ENCODE measurements at places on chromosomes 2 and 18.

- DNase-seq: no peak
Observed at GRCh38 chr18:13259701-13260100, 41.1 kb downstream of the LDLRAD4 start.

DNA sequence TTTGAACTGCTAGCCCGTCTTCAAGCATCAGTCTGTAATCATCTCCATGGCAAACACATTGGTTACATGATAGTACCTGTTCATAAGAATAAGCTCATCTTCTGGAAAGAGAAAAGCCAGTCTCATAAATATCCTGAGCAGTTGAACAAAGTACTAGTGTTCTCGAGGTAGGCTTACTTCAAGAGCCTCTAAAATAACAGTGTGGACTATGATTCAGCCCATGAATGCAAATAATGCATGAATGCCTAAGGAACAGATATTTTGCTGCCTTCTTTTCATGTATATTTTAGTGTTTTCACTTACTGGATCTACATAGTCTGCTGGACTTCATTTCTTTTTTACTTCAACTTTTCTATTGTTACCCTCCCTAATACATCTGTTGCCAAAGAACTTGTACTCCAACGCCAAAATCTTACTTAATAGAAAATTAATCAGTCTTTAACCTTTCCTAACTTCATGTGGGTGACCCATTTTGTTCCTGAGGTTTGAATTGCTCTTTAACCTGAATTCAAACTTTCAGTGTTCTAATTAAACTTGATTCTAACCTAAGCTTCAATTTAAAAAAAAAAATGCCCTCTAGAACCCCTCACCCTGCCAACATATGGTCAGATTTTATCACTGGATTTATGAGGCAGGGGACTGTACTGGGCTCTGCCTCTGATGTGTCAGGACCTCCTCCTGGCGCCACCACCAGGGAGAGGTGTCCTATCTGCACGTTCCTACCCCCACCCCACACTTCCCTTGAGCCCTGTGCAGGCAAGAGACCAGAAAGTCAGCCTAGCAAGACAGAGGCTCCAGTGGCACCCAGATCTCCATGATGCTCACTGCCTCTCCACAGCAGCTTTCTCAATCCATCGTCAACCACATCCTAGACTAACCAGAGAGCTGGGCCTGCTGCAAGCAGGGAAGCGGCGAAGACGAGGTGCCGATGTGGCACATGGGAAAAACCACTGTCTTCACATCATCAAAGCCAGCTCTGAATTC is 264.7 kb upstream of the ID2 start:
- DNase-seq: no peak

DNA sequence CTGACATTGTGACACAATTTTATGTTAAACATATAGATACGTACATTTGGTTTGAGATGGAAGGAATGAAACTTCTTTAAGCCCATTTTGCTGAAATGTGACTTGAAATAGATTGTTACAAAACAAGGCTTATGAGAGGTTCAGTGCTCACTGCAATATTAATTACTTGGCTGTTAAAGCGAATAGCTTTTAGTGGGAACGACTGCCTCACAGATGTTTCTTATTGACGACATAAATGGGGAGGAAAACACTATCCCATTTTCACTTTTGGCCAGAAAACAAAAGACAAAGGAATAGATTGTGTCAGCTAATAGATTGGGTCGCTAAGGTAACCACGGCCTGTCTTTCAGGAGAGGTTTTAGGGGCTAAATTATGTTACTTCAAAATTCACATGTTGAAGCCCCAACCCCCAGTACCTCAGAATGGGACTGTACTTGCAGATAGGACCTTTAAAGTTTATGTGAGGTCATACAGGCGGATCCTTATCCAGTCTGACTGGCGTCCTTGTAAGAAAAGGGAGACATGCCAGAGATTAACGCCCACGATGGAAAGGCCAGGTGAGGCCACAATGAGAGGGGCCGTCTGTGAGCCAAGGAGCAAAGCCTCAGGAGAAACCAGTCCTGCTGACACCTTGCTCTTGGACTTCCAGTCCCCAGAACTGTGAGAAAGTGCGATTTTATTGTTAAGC is 10.8 kb downstream of the INPP1 start:
- no peak for DNase-seq

DNA sequence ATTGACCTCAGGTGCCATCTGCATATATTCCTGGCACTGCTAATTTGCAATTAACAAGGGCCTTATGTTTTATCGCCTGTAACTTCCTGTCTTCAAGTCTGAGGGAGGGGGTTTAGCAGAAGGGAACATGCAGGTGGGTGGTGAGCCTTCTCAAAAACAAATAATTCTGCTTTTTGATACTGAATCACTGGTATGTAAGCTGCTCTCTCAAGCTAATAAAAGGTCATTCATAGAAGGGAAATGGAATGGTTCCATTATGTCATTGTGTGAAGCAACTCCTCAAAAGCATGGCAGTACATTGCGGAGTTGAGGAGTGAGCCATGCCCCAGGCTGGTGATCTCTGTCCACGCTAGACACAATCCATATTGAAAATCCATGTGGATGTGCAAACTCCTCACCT is 414.8 kb upstream of the ID2 start:
- DNase-seq: no peak

DNA sequence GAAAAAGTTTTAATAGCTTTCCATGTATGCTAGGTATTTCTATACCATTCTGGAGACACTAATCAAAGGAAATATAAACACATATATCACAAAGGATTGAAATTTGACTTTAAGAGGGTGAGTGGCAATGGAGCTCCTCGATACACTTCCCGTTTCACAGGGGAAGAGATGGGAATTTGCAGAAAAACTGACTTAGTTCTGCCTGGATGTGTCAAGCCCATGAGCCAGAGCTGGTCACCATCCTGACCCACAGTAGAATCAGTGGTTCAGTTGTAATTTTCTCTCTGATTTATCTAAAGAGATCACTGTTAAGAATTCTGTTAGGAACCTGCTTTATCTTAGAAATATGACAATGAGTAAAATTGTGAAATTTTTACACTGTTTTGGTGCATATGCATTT is 34.2 kb downstream of the PLCL1 start:
- no peak for DNase-seq

GRCh38 chr18:76495006-76495370 is at the start of gene ZNF516:
Gene ZNF516 (minus strand): TSS chr18:76495242. CDS start chr18:76443054, 52,188 bp downstream.
- DNase-seq: no peak

GRCh38 chr18:73669297-73669696 is 478.3 kb downstream of the FBXO15 start:
- DNase-seq: no peak

- DNase-seq: peak; percentile 17
Observed at GRCh38 chr18:3451989-3452749, 2.2 kb downstream of the TGIF1 start.

DNA sequence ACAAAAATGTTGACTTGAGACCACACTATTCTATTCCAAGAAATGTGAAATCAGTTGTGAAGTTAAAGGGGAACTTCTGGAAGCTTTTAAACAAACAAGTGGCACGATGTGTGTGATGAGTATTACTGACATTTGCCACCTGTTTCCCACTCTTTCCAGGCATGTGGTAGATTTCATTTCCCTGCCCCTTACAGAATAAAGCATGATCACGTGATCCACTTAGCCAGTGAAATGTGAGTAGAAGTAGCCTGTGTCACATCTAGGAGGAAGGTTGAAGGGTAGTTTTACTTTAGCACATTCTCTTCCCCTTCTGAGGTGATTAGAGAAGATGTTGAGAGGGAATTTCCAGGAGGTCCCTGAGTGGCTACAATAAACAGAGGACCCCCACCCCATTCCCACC is 3.8 kb downstream of the COL4A4 start:
- no peak for DNase-seq

DNA sequence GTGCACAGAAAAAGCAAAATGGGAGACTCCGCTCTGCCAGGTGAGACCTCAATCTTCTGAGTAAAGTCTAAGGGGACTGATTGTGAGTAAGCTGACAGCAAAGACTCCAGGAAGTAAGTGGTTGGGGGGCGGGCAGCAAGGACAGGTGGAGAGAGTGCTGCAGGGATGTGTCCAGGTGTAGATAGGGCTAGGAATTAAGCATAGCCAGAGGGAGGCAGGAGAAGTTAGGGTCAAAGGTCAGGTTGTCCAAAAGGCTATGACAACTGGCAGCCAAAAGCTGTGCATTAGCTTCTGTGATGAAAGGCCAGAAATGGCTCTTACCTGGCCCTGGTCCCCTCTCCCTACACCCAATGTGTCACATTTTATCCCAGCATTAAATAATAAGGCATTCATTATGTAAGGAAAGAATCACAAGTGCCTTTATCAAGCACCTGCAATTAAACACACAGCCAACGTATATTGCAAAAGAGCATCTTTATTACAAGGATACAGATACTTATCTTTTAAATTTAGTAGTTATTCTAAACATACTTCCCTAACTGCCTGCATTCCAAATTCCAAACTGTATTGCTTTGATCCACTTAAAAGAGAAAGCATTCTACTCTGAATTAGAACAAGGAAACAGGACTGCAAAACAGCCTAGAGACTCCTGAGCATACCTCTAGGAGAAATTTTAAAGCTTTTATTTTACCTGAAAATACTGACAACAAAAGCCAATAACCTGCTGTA is 247.9 kb downstream of the IRS1 start:
- no peak for DNase-seq

DNA sequence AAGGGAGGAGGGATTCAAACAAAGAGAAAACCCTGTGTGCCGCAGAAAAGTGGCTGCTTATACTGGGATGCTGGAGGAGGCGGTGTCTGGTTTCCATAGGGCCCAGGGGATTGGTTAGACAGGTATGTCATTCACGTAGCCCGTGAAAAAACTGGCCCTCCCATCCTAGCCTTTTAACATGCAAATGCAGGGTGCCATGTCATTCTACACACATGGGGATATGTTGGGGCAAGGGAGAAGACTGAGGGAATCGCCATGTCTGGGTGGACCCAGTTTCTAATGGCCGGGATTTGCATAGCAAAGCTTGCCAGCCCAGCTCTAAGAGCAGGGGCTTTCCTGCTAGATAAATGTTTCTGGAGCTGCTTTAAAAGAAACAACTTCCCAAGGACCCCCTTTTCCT is 8.2 kb upstream of the RNU2-63P start:
- DNase-seq: no peak

- DNase-seq: no peak
Observed at GRCh38 chr2:98380203-98380535, 33.9 kb downstream of the CNGA3 start.

DNA sequence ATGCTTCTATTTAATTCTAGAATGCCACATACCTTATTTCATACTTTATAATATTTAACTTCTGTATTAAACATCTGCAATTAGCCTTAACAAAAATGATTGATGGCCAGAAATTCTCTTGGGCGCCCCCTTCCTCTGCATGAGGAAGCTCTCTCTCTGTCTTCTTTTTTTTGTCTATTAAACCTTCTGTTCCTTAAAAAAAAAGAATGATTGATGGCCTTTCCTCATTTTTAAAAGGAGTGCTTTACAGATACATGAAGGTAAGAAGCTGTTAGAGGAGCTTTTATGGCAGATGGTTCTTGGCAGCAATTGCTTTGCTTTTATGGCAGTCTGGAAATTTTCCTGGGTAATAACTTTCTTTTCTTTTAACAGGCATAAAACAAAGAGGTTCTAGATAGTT is 526.9 kb downstream of the SLC4A3 start:
- no peak for DNase-seq

GRCh38 chr2:231977430-231977829 is 15.9 kb downstream of the DIS3L2 start:
- no peak for DNase-seq

GRCh38 chr2:15731889-15732271 is 140.2 kb downstream of the DDX1 start:
- no peak for DNase-seq

DNA sequence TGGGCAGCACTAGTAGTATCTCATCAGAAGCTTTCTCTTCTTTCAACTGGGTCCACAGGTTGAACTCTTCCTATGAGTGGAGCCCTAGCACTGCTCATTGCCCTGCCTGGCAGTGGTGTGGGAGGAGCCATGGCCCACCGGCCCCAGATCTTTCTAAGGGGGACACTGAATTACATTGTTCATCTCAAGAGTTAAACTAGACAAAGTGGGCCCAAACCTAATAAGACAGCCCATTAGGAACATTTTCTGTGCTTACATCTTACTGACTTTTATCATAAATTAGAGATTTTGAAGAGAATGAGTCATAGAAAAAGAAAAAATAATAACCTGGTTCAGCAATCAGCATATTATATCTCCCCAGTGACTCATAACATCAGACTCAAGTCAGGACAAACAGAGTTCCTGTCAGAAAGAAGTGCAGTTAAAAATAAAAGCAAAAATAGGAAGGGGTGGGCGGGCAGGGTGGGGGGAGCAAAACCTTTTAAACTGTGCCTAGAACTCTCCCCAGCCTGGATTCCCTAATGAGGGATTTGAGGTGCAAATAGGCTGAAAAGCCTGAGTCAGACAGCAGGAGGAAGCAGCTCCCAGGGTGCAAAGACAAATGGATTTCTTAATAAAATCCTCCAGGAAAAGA is 161.6 kb upstream of the TRIB2 start:
- DNase-seq: no peak

- no peak for DNase-seq
Observed at GRCh38 chr2:72423756-72424155, 276.1 kb upstream of the CYP26B1 start.

GRCh38 chr2:141856215-141856919 is 274.4 kb downstream of the LRP1B start:
- DNase-seq: no peak

GRCh38 chr18:64380117-64380516 is 231.2 kb upstream of the LINC00305 start:
- DNase-seq: no peak

DNA sequence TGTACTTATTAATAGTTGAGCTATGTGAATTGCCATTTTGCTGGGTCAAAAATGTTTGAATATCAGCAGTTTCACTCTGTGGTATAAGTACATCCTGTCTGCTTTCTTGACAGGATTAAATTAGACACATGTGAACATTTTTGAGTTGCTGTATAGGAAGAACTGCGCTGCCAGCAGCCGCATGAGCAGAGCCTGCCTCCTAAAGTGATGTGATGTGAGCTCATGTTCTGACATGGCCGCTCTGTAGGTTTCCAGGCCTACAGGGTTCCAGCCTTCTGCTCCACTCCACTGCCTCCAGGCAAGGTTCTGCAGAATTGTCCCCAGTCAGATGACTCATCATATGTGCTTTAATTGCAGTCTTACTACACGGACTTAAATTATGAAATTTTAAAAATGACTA is 119.7 kb upstream of the NFATC1 start:
- no peak for DNase-seq

- DNase-seq: peak; percentile 88
Observed at GRCh38 chr2:205706769-205707381, 24.6 kb downstream of the NRP2 start.

- no peak for DNase-seq
Observed at GRCh38 chr18:57649556-57650500, 28.2 kb upstream of the NARS1 start.

DNA sequence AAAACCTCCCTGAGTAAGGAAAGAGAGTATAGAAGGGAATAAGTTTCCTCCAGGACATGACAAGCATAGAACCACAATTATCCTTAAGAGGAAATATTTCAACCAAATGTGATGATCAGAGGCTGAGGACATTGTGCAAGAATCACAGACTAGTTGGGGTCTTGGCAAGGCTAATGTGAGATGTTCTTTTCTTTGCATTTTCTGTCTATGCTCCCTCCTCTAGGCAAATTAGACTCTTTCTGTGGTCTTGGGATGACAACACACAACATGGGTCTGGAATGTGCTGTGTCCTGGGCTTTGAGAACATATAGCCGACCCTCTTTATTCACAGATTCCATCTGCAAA is 32.0 kb upstream of the IL1RL1 start:
- DNase-seq: no peak
